ENCODE measurements at places on chromosomes 13 and 19.

DNA sequence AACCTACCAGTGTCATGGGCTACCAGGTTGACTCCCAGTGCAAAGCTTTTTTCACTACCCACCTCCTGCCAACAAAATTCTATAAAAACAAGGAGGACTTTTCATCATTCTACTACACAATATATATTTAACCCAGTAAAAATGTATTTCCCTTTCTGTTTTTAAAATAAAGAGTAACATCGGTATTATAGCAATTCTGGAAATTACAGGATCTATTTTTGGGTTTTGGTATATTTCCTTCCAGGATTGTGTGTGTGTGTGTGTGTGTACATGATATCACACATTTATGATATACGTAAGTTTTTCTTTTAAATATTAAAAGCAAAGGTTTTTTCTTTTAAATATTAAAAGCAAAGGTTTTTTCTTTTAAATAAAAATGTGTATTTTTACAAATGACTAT is 6.0 kb upstream of the UBL3 start:
- DNase-seq: no peak

DNA sequence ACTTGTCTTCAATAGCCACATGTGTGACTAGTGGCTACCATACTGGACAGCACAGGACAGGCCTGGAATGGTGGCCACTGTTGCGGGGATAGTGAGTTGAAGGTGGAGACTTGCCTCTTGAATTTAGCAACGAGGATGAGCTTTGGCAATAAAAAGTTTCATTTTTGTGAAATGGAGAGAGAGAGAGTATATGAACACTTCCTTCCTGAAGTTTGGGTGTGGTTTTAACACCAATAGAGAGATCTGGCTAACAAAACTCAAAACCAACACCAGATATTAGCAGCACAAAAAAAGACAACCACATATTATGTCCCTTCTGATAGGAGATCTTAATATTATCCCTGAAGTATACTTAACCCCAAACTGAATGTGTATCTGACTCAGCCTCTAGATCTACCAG is 6.3 kb upstream of the LRFN3 start:
- DNase-seq: no peak

- DNase-seq: no peak
Observed at GRCh38 chr13:50306156-50306555, 290.9 kb downstream of the KCNRG start.

DNA sequence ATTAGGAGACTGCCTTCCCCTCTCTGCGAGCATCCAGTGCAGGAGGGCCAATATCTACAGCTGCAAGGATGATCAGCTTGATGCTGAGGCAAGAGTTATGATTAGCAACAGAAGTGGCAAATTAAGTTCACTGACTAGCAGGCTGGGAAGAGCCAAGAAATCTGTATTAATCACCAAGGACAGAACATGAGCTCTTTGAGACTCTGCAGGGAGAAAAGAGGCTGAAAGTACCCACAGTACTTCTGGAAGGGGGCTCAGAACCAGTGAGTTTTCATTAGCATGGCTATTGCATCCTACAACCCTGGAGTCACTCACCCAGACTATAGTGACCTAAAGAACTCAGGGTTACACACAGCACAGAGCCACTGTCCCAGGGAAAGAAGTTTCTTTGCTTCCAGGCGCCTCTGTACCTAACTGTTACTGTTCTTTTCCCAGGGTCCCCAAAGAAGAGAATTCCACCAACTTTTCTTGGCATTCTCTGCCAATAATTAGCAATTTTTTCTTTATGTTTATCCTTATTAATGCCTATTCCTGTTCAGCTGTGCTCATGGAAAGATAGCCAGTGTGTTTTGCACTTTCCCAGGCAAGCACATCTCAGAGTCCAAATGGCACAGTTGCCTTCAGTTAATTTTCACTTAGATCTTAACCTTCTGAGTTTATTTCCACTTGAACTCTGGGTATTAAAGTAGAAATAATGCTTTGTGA is 25.8 kb upstream of the MEDAG start:
- DNase-seq: no peak

DNA sequence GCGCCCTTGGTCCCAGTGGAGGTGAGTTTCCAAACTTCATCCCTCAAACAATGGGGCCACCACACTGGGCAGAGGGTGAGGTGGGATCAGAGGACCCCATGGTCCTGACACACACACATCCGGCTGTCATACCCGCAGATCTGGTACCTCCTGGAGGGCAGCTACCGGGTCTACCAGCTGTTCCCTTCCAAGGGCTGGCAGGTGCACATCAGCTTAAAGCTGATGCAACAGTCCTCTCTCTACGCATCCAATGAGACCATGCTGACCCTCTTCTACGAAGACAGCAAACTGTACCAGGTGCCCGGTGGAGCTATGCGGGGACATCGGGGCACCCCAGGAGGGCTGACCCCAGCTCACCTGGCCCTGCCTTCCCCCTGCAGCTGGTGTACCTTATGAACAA is 14.0 kb upstream of the PSMD8 start:
- no peak for DNase-seq

GRCh38 chr13:87042946-87043345 is 628.2 kb upstream of the SLITRK5 start:
- DNase-seq: no peak

DNA sequence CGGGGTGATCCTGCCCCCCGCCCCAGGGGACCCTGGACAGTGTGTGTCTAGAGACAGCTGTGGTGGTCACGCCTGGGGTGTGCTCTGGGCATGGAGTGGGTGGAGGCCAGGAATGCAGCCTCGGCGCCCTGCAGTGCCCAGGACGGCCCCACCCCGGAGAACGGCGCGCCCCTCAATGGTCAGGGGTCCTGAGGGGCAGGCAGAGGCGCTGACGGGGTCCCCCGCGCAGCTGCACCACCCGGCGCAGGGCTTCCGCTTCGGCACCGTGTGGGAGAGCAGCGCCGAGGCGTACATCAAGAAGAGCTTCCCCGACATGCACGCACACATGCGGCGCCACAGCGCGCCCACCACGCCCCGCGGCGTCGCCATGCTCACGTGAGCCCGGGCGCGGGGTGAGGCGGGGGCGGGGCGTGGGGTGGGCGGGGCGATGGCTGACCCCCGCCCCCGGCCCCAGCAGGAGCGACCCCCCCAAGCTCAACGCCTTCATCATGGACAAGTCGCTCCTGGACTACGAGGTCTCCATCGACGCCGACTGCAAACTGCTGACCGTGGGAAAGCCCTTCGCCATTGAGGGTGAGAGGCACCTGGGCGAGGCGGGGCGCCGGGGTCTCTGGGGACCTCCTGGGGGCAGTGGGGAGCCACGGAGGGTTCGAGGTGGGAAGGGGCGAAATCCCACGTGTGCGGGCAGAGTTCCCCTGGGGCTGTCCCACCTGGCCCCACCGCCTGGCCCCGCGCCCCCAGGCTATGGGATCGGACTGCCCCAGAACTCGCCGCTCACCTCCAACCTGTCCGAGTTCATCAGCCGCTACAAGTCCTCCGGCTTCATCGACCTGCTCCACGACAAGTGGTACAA is 7.4 kb downstream of the GRIN3B start:
- no peak for DNase-seq

GRCh38 chr19:41377977-41378709 is 1.8 kb downstream of the TMEM91 start:
- DNase-seq: no peak

DNA sequence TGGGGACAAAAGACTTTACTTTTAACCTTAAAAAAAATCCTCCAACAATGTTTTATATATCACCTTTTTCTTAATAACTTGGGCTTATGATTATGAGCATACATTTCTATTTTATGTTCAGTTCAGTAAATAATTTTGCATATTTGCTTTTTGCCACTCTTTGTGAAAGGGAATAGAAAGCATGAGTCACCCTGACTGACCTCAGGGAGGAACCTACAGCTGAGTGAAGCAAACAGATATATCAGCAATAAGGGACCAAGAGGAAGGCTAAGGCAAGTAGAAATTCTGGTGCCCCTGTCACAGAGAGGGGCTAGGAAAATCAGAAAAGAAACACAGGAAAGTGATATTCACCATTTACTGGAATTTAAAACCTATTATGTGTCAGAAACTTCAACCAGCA is 37.2 kb upstream of the SOHLH2 start:
- no peak for DNase-seq

DNA sequence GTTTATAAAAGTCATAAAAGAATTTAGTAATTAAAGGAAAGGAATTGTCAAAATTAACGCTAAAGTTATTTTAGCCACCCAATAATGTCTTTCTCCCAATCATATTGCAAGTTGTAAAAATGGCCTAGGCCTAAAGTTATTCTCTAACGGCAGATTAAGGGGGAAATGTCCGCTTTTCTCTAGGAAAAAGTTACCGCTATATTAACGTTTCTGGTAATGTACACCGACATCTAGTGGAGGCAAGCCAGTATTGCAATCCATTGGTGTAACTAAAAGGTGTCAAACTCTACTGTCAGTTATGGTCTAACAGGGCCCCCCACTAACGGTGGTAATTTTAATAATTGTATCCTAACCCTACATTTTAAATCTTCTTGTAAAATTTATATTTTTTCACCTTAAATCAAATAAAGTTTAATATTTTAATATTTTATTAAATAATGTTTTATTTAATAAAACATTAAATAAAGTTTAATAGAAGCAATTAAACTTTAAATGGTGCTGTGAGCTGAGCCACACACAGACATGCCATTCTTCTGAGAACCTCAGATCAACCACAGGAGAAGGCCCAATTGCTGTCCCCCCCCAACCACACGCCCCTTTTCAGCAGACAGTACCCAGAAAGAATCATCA is 35.9 kb upstream of the ZSCAN5A start:
- peak; percentile 41 for DNase-seq

DNA sequence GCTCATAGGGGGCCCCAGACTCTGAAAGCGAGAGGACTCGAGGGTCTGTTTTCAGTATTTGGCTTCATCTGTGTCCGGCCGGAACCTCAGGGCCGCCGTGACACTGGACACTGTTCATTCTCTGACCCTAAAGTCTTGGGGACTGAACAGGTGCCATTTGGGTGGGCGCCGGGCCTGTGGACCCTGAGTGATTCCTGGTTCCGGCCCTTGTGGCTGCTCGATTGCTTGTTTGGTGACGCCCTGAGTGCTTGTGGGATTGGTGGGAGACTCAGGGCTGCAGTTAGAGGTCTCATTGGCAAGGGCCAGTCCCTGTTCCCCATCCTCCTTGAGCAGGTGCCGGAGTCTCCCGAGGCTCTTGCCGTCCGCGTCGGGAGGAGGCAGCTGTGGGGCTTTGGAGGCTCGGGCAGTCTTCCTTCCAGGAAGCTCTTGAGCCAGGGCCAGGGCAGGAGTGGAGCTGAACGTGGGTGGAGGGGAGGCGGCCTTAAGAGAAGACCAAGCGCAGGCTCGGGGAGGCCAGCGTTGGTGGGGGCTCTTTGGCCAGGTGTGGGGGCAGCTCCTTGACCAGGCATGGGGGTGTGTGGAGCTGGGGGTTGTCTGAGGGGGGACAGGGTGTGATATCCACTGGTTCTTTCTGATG is 4.7 kb downstream of the PTBP1 start:
- DNase-seq: no peak

- DNase-seq: no peak
Observed at GRCh38 chr19:46489445-46490272, 6.0 kb downstream of the PNMA8B start.

GRCh38 chr19:33746159-33746558 is 50.5 kb upstream of the KCTD15 start:
- DNase-seq: no peak

DNA sequence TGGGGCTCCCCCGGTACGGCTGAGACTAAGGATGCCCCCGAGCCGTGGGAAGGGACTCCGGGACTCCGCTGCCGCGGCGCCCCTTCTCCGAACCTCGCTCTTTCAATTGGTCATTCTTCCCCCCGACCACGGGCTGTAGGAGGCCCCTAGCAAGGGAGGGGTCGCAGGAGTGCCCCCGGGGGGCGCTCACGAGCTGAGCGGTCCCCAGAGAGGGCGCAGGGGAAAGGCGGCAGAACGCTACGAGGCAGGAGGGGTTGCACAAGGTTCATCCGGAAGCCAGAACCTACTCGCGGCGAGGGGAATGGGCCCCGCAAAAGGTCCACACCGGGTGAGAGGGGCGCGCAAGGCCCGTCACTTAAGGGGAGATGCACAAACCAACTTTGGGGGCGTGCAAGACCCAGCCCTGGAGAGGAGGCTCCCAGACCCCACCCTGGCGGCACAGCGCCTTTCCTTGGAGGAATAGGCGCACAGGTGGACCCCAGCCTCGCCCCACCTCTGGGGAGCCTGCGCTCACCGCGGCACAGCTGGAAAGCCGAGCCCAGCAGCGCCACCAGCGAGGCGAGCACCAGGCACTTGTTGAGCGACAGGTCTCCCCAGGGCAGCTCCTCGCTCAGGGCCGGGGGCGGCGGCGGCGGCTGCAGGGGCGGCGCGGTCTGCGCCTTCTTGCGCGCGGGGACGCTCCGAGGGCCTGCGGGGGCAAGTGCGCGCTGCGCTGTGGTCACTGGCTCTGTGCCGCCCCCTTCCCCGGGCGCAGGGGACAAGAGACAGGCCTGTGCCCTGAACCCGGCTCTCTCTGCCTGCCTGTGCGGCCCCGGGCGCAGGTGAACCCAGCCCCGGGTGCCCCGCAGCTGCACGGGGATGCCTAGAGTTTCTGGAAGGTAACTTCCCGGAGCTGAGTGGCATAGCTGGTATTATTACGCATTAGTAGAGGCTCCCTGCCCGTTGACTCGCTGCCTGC is 2.8 kb downstream of the JSRP1 start:
- DNase-seq: no peak

DNA sequence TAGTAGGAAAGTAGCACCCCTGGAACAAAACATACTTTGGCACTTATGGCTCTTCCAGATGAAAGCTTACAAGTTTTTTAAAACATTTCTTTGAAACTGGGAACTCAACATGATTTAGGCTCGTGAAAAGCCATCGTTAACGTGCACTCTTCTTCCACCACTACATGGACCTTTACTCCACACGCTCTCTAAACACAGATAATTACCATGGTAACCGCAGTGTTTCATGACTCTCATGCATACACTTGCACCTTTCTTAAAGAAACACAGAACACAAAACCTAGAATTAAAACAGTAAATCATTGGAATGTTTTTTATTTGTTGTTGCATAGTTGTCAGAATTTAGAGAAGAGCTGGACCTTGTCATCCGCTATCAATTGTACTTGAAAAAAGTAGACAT is 154.3 kb downstream of the FGF9 start:
- DNase-seq: no peak

DNA sequence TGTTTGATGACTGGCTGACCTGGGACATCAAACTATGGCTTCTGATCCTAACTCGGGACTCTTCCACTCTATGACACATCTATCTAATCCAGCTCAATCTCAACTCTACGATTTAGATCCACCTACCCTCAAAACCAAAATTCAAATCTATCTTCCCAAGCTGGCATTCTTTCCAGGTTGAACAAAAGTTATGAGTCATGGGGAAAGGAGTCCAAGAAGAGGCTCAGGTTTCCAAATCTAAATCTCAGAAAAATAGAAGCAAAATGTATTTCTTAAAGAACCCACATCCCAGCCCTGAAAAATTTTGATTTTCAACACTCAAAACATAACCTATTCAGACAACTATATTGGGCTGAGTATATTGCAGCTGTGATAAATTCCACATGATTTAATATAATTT is 143.9 kb upstream of the IPO5 start:
- DNase-seq: no peak

GRCh38 chr19:12482509-12482886 is 2.1 kb downstream of the ZNF709 start:
- DNase-seq: no peak

- DNase-seq: peak; percentile 53
Observed at GRCh38 chr13:80083853-80084676, 256.9 kb downstream of the SPRY2 start.

All from NCI-H1105 (cell line).